ENCODE measurements at places on chromosomes 7 and 10.

DNA sequence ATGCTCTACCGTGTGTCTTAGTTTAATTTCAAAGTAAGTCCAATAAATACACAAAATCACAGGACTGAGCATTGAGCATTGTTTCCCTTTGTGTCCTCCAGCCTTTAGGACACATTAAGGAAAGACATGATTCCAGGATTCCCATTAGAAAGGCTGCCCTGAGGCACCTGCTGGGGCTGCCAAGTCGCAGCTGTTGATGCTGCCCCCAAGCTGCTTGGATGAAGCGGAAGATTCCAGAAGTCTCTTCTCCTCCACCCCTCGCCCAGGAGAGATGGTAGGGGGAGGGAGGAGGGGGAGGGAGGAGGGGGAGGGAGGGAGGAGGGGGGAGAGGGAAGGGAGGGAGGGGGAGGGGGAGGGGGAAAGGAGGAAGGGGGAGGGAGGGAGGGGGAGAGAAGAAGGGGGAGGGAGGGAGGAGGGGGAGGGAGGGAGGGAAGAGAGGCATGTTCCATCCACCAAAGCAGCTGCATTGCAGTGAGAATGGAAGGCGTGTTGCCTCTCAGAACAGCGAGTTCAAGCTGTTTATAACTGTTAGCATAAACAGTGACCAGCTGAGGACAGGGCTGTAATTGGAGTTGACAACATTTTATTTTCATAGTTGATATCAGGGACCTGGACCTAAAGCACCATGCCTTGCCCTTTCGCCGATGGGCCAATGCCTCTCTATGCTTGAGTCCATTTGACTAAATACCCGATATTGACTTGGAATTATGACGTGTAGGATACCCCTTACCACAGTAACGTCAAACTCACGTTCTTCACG, 67.3 kb downstream of the DIP2C start:
- no peak for DNase-seq

DNA sequence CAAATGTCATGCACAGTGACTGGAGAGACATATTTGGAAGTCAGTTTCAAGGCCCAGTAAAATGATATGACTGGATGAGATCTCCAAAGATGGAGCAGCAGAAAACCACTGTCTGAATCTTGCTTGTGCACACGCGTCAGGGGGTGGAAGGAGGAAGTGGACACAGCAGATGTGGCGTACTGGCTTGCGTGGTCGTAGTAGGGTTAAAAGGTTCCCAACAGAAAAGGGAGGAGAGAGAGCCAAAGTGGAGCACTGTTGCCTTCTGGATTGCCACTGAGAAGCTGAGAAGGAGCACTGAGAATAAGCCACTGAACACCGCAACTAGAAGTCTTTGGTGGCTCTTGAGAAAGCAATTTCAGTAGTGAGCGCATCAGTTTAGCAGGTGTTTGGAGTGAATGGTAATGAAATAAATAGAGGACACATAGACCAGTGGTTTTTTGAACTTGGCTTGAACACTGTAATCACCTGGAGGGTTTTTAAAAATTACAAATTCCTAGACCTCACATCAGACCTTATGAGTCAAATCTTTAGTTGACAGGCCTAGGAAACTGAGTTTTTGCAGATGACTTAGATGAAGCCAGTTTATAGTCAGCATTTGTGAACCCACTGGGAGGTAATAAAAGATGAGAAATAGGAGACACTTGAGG, 227.3 kb downstream of the PTEN start:
- DNase-seq = no peak

DNA sequence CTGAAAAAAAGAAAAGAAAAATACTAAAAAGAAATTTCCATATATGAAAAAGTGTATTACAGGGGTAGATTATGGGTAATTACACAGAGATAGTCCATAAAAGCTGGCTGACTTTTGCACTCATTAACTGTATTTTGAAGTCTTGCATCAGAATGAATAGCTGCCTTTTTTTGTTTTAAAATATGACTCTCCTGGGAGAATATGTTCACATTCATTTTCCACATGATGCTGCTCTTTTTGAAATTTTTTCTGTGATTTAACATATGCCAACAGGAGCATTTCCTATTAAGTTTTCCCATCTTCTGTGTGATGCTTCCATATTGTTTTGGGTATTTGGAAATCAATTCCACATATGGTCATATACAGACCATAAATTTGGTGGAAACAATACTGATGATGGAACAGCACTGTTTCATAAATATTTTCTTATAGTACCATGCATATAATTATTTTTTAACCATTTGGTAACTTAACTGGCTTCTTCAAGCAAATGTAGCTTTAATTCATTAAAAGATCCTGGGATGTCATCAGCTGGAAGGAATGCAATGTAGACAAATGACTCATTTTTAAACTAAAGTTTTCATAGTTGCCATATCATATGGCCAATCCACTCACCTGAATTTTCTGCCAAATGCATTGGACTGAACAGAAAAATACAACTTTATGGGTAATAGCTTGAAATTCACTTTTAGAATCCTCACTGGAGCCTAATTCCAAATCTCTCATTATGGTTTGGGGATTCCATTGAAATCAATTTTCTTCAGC, 313.9 kb upstream of the GLI3 start:
- no peak for DNase-seq

DNA sequence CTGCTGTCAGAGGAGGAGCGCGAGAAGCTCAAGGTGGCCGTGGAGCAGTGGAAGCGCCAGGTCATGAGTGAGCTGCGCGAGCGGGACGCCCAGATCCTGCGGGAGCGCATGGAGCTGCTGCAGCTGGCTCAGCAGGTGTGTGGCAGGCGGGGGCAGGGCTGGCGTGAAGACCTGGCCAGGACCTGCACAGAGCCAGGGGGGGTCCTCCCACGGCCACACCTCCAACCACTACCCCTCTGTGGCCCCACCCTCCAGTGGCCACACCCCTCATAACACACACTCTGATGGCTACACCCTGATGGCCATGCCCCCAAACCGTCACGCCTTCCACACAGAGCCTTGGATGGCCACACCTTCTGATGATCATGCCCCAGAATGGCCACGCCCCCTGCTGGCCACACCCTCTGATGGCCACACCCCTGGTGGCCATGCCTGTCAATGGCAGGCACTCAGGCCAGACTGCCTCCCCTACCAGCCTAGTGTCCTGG, 23.4 kb upstream of the DPYSL4 start:
- DNase-seq = peak; percentile 75

- DNase-seq = no peak
Measured at GRCh38 chr7:8249121-8249520, 12.8 kb downstream of the ICA1 start.

DNA sequence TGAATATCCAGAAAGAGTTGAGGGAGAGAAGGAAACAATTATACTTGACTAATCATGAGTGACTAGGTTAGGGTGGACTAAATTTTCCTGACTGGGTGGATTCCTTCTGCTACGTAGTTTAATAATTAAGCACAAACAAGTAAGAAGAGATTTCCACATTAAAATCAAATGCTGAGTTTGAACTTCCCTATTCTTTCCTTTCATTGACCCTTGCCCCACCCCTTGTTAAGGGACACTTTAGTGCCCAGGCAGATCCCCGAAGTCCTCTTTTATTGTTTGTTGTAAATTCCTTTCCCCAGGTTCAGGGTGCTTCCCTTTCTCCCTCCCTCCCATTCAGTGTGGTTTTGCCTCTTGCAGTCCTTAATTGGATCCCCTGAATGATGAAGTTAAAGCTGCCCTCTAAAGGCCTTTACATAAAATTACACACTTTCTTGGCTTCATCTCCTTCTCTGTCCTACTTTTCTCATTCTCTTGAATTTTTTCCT, 8.8 kb upstream of the SPAM1 start:
- no peak for DNase-seq

DNA sequence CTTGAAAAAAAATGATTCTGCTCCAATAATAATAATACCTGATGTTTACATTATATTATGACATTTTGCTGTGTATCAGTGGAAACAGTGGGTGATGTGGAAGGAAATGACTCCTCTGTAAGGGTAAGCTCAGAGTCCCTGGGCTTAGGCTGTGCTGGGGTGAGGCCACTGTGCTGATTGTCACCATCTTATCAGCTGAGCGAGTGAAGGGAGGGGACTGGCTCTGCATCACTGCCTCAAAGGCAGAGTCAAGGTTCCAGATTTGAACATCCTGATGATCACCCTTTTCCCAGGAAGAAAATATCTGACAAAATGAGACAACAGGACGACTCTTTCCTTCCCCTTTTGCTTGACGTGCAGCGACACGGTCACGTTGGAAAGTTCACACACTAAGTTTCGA, 24.0 kb upstream of the HABP2 start:
- DNase-seq = no peak

DNA sequence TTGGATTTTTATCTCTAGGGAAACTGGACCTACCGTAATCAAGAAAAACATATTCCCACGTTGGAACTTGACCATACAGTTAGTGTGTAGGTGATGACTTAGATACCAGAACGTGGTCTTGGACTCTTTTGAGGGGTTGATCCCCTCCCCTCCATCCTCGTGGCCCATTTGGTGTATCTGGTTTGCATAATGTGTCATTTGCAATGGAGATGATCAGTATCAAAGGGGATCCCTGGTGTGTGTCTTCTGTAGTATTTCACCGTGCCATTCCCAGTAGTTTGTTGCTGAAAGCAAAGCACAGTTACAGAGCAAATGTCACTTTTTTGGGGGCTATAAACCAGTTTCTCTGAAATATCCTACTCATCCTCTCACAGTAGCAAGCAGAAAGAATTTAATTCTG, 217.7 kb downstream of the TCF7L2 start:
- DNase-seq = no peak

DNA sequence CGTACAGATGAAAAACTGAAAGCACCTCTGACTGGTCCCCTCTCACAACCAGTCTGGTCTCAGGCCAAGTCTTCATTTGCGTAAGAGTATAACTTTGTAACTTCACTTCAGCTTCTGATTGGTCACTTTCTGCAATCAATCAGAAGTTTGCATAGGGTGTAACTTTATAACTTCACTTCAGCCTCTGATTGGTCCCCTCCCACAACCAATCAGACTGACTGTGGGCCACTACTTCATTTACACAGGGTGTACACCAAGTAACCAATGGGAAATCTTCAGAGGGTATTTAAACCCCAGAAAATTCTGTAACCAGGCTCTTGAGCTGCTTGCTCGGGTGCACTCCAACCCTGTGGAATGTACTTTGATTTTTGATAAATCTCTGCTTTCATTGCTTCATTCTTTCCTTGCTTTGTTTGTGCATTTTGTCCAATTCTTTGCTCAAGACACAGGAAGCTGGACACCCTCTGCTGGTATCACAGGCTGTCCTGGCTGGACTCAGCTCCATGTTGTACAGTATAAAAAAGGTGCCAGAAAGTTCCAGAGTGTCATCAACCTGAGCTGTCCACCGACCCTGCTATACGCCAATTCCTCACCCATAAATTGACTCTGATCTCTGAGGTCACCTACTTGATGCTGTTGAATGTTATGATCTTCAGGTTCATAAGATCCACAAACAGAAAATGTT, 74.5 kb downstream of the COBL start:
- DNase-seq = no peak

GRCh38 chr7:134388336-134389019, 70.4 kb downstream of the AKR1B1 start:
- DNase-seq = no peak

DNA sequence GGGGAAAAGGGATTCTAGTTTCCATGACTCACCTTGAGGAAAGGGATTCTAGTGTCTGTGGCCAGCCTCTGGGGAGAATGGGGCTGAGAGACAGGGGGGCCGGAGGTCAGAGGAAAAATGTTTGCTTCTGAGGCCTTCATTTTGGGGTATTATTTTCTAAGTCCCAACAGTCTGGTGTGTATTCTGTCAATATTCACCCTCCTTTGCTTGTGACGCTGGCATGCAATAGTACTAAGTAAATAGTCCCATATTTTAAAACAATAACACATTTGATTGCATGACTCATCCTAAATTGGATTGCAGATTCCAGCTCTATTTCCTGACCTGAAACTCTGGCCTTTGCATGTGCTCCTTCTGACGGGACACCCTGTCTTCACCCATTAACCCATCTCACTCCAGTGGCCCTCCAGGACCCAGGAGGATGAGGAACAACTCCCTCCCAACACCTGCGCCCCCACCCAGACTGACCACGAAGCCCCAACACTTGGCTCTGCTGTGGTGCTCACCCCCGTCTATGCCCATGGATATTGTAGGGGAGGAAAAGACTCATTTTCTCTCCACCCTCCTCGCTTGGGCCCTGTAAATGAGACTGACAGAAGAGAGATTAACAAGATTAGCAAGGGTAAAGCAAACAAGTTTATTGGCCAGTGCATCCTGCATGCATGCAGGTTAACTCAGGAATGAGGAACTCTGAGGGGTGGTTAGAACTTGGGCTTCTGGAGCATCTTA, 495.6 kb upstream of the KLF6 start:
- DNase-seq = no peak

DNA sequence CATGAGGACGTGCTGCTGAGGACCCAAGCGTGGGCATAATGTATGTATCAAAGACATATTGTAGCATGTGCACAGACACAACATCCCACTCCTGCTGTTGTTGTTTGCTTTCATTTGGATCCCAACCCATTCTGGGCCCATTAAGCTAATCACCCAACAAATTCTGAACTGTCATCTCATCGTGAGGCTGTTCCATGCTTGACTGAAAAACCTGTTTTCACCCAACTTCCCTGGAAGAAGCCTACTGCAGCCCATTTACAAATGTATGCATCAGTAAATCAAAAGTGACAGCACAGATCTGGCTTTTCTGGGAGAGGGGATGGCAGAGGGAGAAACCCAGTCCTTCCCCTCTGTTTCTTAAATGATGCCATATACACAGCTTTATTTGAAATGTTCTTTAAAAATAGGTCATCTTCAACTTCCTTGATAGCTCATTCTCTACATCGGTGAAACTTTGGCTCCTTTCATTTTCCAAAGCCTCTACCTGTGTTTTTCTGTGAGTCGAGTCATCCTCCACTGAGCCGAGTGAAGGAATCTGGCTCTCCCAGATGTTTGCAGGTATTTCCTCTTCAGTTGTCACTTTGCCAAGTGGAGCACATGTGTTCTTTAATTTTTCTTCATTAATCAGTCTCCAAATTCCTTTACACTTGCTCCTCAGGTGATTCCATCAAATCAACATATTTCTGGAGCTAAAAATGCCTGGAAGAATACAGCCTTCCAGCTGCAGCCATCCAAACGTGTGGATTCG, 151.8 kb downstream of the CHN2 start:
- DNase-seq = no peak

GRCh38 chr10:122249303-122249850, 21.7 kb upstream of the BTBD16 start:
- no peak for DNase-seq

- DNase-seq = peak; percentile 49
Measured at GRCh38 chr7:127588697-127589482, 679 bp downstream of the ARF5 start.

Measured in GM12891 (cell line).